ENCODE measurements at places on chromosomes 2 and 18.

DNA sequence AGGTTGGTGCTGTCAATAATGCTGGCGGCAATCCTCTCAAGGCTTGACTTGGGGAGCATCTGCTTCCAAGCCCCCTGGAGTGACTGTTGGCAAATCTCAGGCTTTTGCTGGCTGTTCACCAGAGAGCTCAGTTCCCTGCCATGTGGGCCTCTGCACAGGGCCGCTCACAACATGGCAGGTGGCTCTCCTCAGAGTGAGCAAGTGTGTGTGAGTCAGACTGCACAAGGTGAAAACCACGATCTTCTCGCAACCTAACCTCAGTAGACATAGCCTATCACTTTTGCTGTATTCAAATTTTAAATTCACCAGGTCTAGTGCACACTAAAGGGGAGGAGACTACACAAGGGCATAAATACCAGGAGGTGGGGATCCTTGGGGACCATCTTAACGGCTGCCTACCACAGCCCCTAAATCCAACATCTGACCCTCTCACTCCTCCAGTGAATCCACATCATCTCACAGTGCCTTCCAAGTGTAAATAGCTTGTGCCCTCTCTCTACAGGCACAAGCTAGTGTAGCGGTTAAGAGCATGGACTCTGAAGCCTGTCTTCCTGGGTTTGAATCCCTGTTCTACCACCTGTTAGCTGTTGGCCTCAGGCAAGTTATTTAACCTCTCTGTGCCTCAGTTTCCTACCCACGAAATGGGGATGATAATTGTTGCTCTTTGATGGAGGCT, 187.7 kb upstream of the CXCR4 start:
- DNase-seq, result no peak

DNA sequence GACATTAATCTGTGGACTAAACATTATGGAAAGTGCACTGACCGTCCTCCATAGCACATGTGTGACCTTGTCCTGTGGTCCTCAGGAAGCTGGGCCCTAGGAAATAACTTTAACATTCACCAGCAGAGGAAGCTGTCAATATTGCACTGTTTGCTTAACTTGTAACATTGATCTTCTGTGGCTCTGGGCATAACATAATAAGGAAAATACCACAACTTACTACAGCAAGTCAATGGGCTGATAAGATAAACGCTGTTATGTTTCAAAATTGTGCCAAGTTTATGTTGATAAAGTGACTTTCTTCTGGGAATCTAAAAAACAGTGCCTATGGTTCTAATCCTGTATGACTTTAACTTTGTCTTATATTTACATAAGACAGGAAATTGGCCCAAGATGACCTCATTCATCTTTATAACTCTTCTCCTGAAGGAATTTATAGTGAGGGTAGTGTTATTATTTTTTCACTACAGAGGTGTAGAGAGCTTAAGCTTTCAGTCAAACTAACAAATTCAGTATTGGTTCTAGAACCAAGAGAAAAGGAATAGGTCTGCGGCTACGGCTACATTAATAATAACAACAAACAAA, 113.7 kb upstream of the MAP4K3 start:
- no peak for DNase-seq

GRCh38 chr2:128733450-128733849, 414.8 kb upstream of the HS6ST1 start:
- no peak for DNase-seq

DNA sequence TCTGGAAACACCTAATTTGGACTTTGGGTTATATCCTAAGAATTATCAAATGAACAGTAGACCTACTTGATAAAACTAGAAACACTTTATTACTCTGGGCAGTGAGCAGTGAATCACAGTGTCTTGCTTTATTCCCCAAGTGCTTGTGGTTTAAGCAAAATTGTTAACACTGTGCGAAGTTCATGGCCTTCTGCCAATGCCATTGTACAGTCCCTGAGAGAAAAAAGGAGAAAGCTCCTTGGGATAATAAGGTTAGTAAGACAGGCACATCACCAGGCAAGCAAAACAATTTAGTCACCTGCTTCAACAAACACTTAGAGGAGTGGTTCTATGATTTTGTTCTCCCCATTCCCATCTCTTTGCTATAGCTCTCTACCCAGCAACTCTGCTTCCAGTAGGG, 39.8 kb downstream of the ADCYAP1 start:
- peak; percentile 61 for DNase-seq

GRCh38 chr2:128834207-128834879, 515.7 kb upstream of the HS6ST1 start:
- DNase-seq, result no peak

DNA sequence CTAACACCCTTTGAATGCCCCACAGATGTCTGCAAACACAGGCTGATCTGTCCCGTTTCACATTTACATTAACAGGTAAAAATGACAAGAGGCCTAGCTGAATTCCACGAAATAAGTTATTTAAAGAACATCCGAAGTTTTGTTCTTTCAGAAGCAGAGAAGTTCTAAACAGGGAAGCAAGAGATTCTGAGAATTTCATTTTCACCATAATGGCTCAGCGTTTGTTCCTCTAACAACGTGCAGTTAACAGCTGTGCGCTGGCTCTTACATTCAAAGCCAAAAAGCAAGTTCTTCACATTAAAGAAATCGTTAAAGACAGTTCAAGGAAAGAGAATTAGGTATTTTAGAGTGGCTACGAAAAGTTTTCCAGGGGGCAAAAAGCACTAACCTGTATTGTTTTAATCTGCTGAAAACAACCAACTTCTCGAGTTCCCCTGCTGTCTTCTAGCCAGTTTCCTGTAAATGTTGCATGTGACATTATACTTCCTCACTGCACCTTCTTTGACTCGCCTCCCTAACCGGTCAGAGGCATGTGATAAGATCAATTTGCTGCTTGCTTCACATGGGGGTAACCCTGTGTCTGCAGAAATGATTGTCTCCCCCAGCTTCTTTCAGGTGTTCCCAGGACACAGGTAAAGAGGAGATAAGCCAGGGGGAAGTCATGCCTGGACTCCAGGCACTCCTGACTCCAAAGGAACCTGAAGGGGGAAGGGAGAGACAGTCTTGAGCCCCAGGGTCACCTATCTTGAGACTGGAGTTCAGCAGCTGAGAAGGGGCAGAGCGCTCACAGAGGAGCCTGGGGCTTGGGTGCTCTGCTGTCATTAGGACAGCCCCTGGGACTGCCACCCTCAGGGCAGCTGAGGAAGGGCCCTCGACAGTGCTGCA, 36.8 kb upstream of the WIPF1 start:
- DNase-seq, result peak; percentile 42

GRCh38 chr18:73768043-73768442, 379.6 kb downstream of the FBXO15 start:
- DNase-seq, result no peak

DNA sequence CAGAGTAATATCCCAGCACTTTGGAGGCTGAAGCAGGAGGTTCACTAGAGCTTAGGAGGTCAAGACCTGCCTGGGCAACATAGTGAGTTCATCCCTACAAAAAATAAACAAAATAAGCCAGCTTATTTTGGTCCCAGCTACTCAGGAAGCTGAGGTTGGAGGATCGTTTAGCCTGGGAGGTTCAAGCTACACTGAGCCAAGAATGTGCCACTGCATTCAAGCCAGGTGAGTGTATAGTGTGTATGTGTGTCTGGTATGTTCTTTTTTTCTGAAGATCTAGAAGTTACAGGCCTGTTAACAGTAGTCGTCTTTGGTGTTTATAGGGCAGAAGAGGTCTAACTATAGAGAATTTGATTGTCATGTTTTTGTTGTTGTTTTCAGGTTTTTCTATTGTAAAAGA, 40.2 kb downstream of the ZC3H15 start:
- no peak for DNase-seq
